K562 (cell line): ENCODE measurements at places on chromosomes 7 and 10. TPM values are rescaled to one million over a fixed set of nuclear protein-coding genes. Genes with fewer than 3 reads are reported as not detected.

ADGRA1 gene
- not detected in 2 replicates for total RNA-seq

ITPRID1 gene
- not detected in 2 replicates for total RNA-seq

HIP1 gene
- total RNA-seq, result 13.7 and 14.3 TPM in 2 replicates

UNCX gene
- not detected in 2 replicates for total RNA-seq

C10orf143 gene
- 0.27 and 0.33 TPM in 2 replicates for total RNA-seq
